ENCODE measurements at places on chromosomes 11 and 22.

DNA sequence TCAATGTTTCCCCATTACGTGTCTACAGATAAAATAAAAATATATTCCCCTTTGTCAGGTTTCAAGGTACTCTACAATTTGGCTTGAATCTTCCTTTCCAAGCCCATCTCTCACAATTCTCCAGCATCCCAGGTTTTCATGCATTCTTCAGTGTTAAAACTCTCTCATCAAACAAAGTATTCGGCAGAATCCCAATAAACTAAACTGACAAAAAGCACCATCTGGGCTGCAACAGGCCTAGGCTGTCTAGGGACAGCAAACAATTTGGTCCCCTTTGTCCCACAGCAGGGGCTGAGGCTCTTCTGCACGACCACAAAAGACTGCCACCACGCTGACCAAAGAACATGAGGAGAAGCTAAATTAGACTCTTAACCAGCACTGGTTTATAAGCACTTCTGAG lies 159.4 kb downstream of the CADM1 start:
- no peak for DNase-seq

GRCh38 chr22:31647066-31647465 lies 14.9 kb downstream of the PISD start:
- no peak for DNase-seq

DNA sequence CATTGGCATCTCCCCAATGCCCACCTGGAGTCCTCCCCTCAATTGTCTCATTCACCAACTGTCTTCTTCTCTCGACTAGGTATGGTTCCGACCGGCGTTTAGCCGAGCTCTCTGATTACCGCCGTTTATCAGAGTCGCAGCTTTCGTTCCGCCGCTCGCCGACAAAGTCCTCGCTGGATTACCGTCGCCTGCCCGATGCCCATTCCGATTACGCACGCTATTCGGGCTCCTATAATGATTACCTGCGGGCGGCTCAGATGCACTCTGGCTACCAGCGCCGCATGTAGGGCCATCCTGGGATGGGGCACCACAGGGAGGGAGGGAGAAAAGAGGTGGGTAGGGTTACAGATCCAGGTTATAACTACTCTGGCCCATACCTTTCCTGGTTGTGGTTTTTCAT lies 10.0 kb downstream of the RBM14 start:
- DNase-seq = no peak

DNA sequence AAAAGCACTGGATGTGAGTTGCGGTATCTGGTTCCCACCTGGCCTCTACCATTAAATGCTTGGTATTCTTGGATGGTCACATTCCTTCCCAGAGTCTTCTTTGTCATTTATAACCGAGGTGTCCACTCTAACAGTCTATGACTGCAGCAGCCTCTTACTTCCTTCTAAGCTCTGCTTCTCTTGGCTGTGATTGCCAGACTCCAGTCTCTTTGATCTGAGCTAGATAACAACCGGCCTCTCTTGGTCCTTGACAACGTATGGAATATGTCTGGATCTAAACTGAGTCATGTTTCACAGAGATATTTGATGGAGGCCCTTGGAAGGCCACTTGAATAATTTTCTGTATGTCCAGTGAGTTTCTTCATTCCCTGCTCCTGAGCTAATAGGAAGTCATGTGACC lies 141.6 kb upstream of the TENM4 start:
- no peak for DNase-seq

DNA sequence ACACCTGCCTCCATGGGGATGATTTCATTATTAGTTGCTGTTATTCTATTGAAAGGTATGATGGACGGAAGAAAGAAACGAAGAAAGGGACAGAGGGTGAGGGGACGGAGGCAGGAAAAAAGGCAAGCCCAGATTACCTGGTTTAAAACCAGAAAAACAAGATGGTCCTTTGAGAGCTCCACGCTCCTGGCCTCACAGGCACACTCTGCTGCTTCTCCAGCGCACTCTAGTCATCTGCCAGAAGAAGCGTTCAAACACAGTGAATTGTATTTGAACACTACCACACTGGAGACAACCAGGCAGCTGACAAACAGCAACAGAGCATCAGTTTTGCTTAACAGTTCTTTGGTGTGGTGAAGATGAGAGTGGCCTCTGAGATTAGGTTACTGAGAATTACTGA lies 216.9 kb downstream of the CADM1 start:
- peak; percentile 56 for DNase-seq

- DNase-seq = no peak
Observed at GRCh38 chr11:116492600-116492999, 280.2 kb downstream of the BUD13 start.

GRCh38 chr11:30758012-30758411 lies 171.9 kb upstream of the MPPED2 start:
- no peak for DNase-seq

DNA sequence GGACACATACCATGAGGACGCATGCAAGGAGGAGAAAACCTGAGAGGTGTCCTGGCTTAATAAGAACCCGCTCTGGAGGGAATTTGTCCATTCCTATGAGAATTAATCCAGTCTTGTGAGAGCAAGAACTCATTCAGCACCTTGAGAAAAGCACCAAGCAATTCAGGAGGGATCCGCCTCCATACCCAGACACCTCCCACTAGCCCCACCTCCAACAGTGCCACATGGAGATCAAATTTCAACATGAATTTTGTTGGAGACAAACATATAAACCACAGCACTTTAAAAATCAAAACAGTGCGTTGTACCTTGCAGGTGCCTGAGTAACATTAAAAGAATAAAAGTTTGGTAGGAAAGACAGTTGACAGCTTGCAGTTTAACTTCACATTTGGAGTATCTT lies 11.4 kb downstream of the UBE4A start:
- no peak for DNase-seq
